ENCODE measurements at places on chromosomes 6 and 20.

- no peak for DNase-seq
Measured at GRCh38 chr6:130933712-130934200, 106.5 kb downstream of the SMLR1 start.

DNA sequence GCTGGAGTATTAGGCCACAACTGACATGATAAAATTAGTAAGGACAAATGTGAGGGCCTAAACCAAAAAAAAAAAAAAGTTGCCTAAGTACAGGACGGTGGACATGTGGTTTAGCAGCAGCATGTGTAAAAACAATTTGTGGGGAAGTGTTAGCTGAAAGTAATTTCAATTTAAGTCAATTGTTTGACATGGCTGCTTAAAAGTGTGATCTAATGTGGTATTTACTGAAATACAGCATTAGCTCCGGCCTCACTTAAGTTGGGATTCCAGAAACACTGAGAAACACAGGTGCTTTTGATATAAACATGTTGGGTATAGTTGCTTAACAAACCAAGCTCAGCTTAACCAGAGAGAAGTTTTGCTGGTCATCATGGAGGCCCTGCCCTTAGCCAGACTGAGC is 119.7 kb downstream of the FYN start:
- no peak for DNase-seq

- no peak for DNase-seq
Measured at GRCh38 chr6:166197361-166197760, 29.7 kb upstream of the TBXT start.

- DNase-seq: no peak
Measured at GRCh38 chr6:91600561-91600960, 1013.7 kb upstream of the MAP3K7 start.

DNA sequence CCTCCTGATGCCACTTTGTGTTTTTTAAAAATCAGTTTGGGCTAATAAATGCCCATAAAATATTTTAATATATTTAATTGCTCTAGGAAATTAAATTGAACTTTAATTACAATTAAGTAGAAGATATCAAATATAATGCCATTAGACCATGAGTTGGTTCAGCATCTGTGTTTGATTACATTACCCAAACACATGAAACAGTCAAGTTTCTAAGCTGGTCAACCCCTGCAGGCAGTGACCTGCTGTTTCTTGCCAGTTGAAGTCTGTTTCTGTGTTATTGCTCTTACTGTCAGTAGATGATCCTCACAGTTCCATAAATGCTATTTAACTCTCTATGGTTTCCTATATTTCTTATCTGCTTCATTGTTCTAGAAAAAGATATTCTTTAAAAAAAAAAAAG is 9.7 kb upstream of the TENT5A start:
- no peak for DNase-seq

GRCh38 chr20:17227669-17228623 is 1.1 kb downstream of the PCSK2 start:
- no peak for DNase-seq

DNA sequence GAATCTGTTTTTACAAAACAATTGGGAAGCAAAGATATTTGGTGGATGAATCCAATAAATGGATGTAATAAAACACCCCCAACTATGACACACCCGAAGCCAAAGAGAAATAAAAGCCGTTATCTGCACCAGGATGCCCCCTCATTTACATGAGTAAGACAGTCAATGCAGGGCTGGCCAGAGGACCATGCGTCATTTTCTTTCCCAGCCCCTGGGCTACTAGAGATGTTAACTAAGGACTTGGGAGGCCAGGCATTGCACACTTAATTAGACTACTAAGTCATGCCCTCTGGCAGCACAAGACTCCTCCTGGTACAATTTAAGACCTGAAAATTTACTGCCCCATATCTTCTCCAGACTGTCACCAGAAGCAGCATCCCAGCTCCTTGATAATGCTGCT is 3.2 kb downstream of the LEMD2 start:
- no peak for DNase-seq

DNA sequence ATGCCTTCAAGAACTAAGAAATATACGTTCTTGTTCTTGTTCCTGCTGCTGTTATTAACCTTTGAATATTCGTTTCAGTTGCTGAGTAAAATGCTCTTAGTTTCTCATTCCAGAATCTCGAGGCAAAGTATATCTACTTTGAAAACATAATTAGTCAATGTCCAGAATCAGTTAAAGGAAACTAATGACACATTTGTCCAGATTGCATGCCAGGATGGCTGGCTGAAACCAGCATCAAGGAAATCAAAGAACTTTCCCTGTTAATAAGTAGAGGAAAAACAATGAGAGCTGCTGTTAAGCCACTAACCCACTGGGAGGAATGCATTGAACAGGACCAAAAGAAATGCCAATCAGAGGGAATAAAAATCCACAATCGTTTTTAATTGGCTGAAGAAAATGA is 196.9 kb downstream of the ALDH8A1 start:
- DNase-seq: no peak

- DNase-seq: no peak
Measured at GRCh38 chr6:151916075-151916474, 108.6 kb downstream of the ESR1 start.

- no peak for DNase-seq
Measured at GRCh38 chr20:3760655-3761348, 6.8 kb downstream of the ADISSP start.

GRCh38 chr20:35870541-35871258 is 83.6 kb downstream of the SCAND1 start:
- no peak for DNase-seq

- DNase-seq: no peak
Measured at GRCh38 chr6:110529907-110530306, 53.5 kb upstream of the SLC22A16 start.

GRCh38 chr6:49576618-49577017 is 26.1 kb downstream of the C6orf141 start:
- DNase-seq: no peak

- DNase-seq: no peak
Measured at GRCh38 chr6:145829102-145829501, 14.5 kb upstream of the FBXO30 start.

DNA sequence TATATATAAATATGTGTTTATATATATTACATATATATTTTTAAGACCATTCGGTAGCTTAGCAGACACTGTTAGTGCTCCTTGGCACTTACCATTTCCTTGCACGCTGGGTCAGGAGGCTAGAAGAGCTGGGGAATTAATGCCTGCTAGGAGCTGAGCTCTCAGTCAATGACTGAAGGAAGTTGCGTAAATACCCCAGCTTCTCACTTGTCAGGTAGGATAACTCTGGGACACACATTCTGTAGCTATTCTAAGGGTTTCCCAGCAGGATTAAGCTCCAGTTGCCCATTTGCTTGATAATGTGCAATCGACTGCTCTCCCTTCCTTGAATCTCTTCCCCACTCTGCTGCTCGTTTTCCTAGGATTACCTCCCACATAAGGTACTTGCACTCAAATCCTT is 15.7 kb upstream of the DNAAF9 start:
- no peak for DNase-seq

DNA sequence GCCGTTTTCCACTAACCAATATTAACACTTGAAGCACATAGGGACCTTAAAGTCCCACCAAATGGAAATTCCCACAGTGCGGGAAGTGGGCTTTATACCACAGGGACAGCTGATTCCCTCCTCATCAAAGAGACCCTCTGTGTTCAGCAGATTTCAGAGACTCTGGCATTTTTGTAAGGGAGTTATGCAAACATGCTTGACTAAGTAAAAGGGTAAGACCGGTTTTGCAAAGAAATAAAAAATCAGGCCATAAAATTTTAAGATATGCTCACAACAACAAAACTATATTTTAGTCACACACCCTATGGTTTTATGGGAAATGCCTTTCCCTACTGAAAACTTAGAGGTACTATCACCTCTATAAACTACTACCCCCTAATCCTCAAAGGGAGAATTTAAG is 45.4 kb upstream of the SPTLC3 start:
- DNase-seq: no peak

DNA sequence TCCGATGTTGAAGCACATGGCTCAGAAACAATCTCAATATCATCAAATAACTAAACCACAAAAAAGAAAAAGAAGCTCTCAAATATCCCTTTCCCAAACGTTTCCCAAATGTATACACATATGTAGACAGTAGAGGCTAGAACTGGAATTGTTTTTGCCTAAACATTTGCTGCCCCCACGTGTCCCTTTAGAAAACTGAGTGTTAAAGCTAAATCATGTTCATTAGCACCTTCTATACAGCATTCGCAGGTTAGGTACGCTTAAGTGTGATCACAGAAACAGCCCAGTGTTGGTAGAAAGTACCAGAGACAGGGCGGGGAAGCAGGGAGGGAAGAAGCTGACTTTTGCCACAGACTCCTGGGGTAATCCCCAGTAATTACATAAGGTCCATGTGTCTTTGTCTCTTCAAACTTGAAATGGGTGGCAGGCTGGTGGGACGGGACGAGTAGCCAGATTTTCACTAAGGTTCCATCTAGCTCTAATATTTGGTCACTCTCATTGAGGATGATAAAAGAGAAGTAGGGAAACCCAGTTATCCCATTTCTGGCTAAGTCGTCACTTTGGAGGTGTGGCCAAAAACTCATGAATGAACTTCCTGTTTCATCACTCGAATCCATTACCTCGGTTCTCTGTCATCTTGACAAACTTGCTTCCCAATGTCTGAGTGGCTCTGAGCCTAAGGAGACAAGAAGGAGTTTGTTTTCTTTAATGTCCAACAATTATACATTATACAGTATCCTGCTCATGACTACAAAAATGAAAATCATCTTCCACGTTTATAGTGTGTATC is 15.0 kb upstream of the TFAP2A start:
- DNase-seq: no peak

DNA sequence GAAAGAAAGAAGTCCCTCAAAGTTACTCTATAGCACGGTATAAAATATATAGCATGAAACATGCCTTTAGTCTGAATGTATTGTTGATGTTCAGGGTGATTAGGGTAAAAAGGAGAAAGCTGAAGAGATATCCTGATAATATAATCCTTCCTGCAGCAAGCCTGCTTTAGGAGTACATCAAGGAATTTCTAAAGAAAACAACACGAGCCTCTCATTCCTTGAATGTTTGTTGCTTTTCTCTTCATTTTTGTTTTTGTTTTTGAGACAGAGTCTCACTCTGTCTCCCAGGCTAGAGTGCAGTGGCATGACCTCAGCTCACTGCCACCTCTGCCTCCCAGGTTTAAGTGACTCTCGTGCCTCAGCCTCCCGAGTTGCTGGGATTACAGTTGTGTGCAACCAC is 79.1 kb downstream of the CD164 start:
- no peak for DNase-seq

DNA sequence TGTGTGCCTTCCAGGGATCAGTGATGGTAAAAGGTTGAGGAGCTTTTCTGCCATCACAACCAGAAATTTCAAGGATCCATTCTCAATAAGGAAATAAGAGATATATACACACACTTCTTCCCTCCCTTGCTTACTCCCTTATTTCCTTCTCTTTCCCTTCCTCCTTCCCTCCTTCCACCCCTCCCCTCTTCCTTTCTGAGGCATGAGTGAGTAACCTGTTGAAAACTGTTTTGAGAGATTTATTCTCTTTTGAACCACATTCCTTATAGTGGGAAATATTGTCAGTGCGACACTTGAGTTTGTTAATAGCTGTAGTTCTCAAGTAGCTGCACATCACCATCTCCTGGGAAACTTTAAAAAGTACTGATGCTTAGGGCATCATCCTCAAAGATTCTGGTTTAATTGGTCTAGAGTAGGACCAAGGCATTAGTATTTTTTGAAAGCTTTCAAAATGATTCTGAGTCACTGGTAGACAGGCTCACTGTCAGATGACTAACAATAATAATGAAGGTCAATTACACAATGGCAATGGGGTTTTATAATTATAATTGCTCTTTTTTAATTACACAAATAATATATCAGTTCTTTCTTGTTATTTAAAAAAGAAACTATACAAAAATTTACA is 109.9 kb downstream of the POPDC3 start:
- DNase-seq: no peak

DNA sequence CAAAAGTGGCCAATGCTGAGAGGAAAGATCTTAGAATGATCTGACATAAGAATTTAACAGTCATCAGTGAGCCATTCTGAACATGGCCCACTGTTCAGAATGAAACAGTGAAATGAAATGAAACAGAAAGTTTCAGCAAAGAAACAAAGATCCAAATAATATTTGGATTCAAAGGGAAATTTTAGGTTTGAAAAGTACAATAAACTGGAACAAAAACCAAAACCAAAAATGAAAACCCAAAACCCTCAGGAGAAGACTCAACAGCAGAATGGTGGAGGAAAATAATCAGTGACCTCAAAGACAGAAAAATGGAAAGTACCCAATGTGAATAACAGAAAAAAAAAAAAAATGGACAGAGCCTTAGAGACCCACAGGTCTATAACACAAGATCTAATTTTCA is 66.1 kb upstream of the EMILIN3 start:
- no peak for DNase-seq

GRCh38 chr6:137167702-137168377 is 5.6 kb downstream of the IL22RA2 start:
- DNase-seq: no peak

DNA sequence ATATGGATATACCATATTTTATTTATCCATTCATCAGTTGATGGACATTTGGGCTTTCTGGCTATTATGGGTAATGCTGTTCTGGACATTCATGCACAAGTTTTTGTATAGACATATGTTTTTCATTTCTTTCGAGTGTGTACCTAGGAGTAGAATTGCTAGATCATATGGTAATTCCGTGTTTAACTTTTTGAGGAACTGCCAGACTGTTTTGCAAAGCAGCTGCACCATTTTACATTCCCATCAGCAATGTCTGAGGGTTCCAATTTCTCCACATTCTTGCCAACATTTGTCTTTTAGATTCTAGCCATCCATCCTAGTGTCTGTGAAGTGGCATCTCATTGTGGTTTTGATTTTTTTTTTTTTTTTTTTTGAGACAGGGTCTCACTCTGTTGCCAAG is 20.8 kb downstream of the SRC start:
- DNase-seq: no peak

DNA sequence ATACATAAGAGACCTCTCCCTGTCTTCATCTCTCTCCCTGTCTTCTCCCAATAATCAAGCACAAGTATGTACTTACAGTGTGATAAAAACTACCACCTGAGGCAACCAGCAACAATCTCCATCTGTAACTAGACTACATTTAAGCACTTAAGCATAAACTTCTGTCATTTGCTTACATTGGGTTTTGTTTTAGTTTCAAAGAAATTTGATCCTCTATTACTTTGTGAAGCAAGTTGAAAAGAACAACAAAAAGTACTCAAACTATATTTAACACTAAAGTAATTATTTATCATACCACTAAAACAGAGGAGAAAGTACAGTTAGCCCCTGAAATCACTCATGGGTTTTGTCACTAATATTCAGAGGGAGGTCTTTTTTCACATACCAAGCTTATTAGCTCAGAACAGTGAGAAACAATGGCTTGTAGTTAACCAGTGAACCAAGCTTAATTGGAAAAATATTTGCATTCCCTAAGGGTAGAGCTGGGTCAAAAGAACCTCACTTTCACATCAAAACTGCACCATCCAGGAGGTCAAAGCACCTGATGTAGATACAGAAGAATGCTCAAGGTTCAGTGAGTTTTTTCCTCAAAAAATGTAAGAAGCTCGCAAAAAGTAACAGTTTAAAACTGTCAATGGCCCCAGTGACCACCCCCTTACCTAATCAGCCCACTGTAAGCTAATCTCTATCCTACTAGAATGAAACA is 34.1 kb downstream of the DCDC2 start:
- no peak for DNase-seq

GRCh38 chr6:169859401-169859977 is 108.1 kb downstream of the ERMARD start:
- no peak for DNase-seq

GRCh38 chr6:166721576-166721975 is 94.5 kb upstream of the RPS6KA2 start:
- no peak for DNase-seq

Data from stimulated activated CD8-positive, alpha-beta memory T cell treated with anti-CD3 and anti-CD28 coated beads, Interleukin-12 subunit alpha, Interleukin-12 subunit beta, amount 100 ng/mL, for 4 hours (primary cell).